CD4-positive, alpha-beta T cell treated with Interleukin-6 at 100 ng/mL for 8 hours (primary cell): ENCODE measurements at places on chromosomes 16 and 17.

DNA sequence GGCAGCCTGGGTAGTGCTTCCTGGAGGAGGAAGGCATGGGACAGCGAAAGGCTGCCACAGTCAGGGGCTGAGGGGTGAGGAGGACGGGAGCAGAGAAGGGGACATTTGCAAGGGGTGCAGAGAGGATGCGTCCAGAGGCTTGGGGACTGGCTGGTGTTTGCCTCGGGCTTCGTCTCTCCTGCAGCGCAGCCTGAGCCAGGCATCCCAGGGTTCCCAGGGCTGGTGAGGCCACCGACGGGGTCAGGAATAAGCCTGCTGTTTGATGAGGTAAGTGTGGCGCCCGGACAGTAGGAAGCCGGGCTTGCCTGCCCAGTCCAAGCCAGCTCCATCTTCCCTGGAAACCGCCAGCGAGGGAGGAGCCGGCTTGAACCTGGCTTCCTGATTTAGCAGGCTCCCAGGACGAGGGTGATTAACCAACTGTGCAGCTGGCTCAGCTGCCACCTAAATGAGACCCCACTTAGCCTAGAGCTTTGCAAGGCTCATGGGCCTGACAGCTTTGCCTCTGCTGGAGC lies 47.8 kb downstream of the PITPNM3 start:
- no peak for DNase-seq

- no peak for DNase-seq
These were observed 53.4 kb downstream of the EMP2 start for GRCh38 chr16:10526962-10527361.

GRCh38 chr16:55471448-55472097 lies 7.4 kb upstream of the MMP2 start:
- no peak for DNase-seq

GRCh38 chr16:4529085-4530060 lies 9.2 kb downstream of the CDIP1 start:
- DNase-seq: peak; percentile 28

GRCh38 chr16:89910717-89911354 lies 7.8 kb upstream of the MC1R start:
- no peak for DNase-seq

DNA sequence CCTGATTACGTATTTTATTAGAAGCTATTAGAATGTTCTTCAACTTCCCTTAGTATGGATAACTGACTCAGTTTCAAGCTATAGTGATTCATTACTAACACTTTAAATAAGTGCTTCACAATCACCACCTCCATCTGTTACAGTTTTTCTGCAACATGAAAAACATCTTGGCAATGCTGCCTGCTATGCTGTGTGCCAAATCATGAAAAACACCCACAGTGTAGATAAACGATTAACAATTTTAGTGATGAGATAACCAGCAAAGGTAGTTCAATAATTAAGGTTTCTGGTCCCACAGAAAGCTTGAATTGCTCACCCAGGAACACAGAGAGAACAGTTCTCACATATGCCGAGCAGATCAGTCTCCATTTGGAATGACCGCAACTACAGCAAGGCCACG lies 51.4 kb upstream of the SLC25A19 start:
- DNase-seq: no peak

GRCh38 chr16:89633064-89633631 lies 19.7 kb downstream of the DPEP1 start:
- no peak for DNase-seq

- DNase-seq: no peak
These were observed 22.9 kb downstream of the VMP1 start for GRCh38 chr17:59730268-59730834.
